ENCODE measurements at places on chromosomes 13 and 19. TPM values are rescaled to one million over a fixed set of nuclear protein-coding genes. Genes with fewer than 3 reads are reported as not detected.

Gene TBXA2R
- not detected for total RNA-seq

Gene IQCN
- 26.0 TPM for total RNA-seq

Gene SLC25A30
- total RNA-seq: 5.5 TPM

Gene GIPC1
- 68.5 TPM for total RNA-seq

Gene GAPDHS
- not detected for total RNA-seq

DNA sequence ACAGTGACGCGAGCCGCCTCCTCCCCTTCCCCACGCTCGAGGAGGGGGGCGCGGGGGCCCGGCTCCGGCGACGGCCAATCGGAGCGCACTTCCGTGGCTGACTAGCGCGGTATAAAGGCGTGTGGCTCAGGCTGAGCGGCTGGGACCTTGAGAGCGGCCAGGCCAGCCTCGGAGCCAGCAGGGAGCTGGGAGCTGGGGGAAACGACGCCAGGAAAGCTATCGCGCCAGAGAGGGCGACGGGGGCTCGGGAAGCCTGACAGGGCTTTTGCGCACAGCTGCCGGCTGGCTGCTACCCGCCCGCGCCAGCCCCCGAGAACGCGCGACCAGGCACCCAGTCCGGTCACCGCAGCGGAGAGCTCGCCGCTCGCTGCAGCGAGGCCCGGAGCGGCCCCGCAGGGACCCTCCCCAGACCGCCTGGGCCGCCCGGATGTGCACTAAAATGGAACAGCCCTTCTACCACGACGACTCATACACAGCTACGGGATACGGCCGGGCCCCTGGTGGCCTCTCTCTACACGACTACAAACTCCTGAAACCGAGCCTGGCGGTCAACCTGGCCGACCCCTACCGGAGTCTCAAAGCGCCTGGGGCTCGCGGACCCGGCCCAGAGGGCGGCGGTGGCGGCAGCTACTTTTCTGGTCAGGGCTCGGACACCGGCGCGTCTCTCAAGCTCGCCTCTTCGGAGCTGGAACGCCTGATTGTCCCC lies at the start of gene JUNB:
TSS of gene JUNB (plus strand) at position 142 of the 706 bp plus-strand sequence. CDS start at position 428, 286 bp downstream.
- DNase-seq: peak; percentile 97
- peak within 1 kb of the TSS; percentile 82 for H3K4me3 ChIP-seq
- no peaks in the 10 kb centered on the region for H3K36me3 ChIP-seq
- H3K27me3 ChIP-seq: no peaks in the 10 kb centered on the region
- H3K27ac ChIP-seq: peak within 1 kb of the TSS; percentile 97

DNA sequence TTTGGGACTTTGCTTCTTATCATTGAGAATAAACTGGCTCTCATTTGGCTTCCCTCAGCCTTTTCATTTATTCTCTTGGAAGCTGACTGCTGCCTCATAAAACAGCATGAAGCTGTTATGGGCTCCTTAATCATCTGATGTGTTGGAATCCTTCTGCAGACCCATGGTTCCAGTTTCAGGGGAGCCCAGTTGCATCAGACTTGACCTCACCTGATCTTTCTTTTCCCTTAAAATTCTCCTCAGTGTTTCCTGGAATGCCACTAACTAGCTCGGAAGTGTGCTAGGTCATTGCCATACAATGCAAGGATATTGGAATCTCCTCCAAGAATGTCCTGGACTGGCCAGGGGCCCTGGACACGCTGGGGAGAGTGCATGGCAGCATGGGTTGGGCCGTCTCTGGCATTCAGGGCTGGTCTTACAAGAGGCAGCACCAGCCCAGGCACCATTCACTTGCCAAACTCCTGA lies 158.7 kb downstream of the FLT1 start:
- H3K27ac ChIP-seq: no peak overlapping the region
- no peaks in the 10 kb centered on the region for H3K27me3 ChIP-seq
- DNase-seq: no peak
- H3K36me3 ChIP-seq: no peaks in the 10 kb centered on the region
- no peak overlapping the region for H3K4me3 ChIP-seq

DNA sequence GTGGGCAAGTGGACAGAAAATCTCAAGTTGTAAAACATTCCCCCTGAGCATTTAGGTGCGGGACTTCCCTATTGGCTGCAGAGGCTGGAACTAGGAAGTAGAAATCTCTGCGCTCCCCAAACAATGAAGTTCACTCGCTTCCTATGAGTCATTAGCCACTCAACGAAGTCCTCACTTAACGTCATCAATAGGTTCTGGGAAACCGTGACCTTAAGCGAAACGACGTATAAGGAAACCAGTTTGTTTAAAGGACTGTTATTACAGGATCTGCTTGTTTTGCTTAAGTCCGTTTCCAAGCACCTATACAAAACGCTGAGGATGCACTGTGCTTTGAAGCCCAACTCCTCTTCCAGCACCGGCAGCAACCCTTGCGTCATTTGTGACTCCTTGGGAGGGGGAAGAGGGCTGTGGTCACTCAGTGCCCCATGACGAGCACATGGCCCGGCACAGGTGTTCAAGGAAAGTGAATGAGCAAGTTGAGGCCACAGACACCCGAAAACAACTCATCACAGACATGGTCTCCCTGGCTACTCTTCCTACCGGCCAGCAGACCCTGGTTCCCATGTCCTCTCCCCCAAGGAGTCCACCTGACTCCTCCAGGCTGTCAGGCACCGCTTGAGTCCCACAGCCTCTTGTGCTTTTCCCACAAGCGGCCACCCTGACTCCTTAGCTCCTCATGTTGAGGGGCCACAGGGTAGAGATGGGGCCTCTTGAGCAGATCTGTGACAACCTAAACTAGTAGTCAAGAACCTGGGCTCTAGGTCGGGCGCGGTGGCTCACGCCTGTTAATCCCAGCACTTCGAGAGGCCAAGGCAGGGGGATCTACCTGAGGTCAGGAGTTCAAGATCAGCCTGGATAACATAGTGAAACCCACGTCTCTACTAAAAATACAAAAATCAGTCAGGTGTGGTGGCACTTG lies 4.8 kb downstream of the RPS16 start:
- no peak for DNase-seq
- no peak overlapping the region for H3K4me3 ChIP-seq

- H3K27me3 ChIP-seq: no peaks in the 10 kb centered on the region
- H3K36me3 ChIP-seq: no peaks in the 10 kb centered on the region
- no peak for DNase-seq
- H3K4me1 ChIP-seq: no peaks in the 10 kb centered on the region
- H3K27ac ChIP-seq: no peak overlapping the region
Observed at GRCh38 chr13:114194853-114195252, 15.8 kb downstream of the CFAP97D2 start.

DNA sequence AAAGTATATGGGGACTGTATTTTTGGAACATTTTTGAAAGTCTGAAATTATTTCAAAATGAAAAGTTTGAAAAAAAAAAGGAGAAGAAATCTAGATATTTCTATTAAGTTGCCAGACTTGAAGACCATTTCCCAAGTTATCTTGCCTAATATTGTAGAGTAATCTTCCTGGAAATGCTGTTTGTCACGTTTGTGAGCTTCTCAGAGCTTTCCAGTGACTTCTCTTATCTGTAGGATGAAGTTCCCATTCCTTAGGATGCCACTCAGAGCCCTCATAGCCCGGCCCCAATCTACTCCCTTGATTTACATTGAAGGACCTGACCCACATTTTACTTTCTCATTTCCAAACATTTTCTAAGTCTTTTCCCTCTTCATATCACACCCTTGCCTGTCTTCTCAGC lies 23.6 kb downstream of the CEACAM8 start:
- H3K27ac ChIP-seq: no peak overlapping the region
- no peak for DNase-seq
- no peaks in the 10 kb centered on the region for H3K36me3 ChIP-seq

- no peaks in the 10 kb centered on the region for H3K4me1 ChIP-seq
- H3K36me3 ChIP-seq: no peaks in the 10 kb centered on the region
- DNase-seq: no peak
Observed at GRCh38 chr13:59542303-59542702, 621.4 kb downstream of the DIAPH3 start.

- DNase-seq: peak; percentile 59
- H3K4me3 ChIP-seq: no peak overlapping the region
- H3K4me1 ChIP-seq: peaks cover 45% of the 10 kb centered on the region
- no peak overlapping the region for H3K27ac ChIP-seq
- H3K36me3 ChIP-seq: no peaks in the 10 kb centered on the region
Observed at GRCh38 chr19:16262618-16263017, 62.0 kb upstream of the KLF2 start.

DNA sequence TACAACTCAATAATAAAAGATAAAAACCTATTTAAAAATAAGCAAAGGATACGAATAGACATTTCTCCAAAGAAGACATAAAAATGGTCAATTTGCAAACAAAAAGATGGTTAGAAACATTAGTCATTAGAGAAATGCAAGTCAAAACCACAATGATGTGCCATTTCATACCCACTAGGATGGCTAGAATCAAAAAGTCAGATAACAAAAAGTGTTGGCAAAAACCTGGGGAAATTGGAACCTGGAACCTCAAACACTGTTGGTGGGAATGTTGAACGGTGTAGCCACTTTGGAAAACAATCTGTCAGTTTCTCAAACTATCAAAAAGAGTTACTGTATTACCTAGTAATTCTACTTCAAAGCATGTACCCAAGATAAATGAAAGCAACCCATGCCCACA lies 26.5 kb upstream of the ZNF30 start:
- H3K36me3 ChIP-seq: no peaks in the 10 kb centered on the region
- H3K27ac ChIP-seq: no peak overlapping the region
- H3K4me1 ChIP-seq: no peaks in the 10 kb centered on the region
- no peak overlapping the region for H3K4me3 ChIP-seq
- H3K27me3 ChIP-seq: peaks cover 5% of the 10 kb centered on the region

- peaks cover 19% of the 10 kb centered on the region for H3K36me3 ChIP-seq
- H3K27ac ChIP-seq: no peak overlapping the region
- no peaks in the 10 kb centered on the region for H3K27me3 ChIP-seq
- H3K4me3 ChIP-seq: no peak overlapping the region
Observed at GRCh38 chr13:98853771-98854221, 101.3 kb upstream of the SLC15A1 start.

- H3K27me3 ChIP-seq: no peaks in the 10 kb centered on the region
- H3K4me3 ChIP-seq: peak overlapping the region; percentile 81
- H3K4me1 ChIP-seq: no peaks in the 10 kb centered on the region
- DNase-seq: no peak
Observed at GRCh38 chr19:39389631-39390414, 1.1 kb downstream of the PAF1 start.

GRCh38 chr13:62357887-62358645 lies 942.4 kb upstream of the PCDH20 start:
- H3K27me3 ChIP-seq: no peaks in the 10 kb centered on the region
- H3K27ac ChIP-seq: no peak overlapping the region
- H3K4me1 ChIP-seq: no peaks in the 10 kb centered on the region

DNA sequence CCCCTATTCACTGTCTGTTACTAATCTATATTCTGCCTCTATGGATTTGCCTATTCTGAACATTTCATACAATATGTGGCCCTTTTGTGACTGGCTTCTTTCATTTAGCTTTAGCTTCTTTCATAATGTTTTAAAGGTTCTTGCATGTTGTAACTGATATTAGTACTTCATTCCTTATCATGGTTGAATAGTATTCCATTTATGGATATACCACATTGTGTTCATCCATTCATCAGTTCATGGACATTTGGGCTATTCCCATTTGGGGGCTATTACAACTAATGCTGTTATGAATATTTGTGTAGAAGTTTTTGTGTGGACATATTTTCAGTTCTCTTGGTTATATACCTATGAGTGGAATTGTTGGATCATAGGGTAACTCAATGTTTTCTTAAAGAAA lies 44.4 kb upstream of the TDRD3 start:
- no peak overlapping the region for H3K27ac ChIP-seq
- no peaks in the 10 kb centered on the region for H3K27me3 ChIP-seq
- H3K4me1 ChIP-seq: no peaks in the 10 kb centered on the region
- H3K4me3 ChIP-seq: no peak overlapping the region
- DNase-seq: no peak

GRCh38 chr13:100209857-100210825 lies 121.2 kb downstream of the PCCA start:
- no peak overlapping the region for H3K4me3 ChIP-seq
- no peak overlapping the region for H3K27ac ChIP-seq
- H3K27me3 ChIP-seq: no peaks in the 10 kb centered on the region
- DNase-seq: no peak
- no peaks in the 10 kb centered on the region for H3K4me1 ChIP-seq

GRCh38 chr19:5356428-5356827 lies 15.8 kb upstream of the PTPRS start:
- H3K4me3 ChIP-seq: no peak overlapping the region
- H3K27ac ChIP-seq: no peak overlapping the region
- H3K4me1 ChIP-seq: no peaks in the 10 kb centered on the region
- H3K36me3 ChIP-seq: no peaks in the 10 kb centered on the region

DNA sequence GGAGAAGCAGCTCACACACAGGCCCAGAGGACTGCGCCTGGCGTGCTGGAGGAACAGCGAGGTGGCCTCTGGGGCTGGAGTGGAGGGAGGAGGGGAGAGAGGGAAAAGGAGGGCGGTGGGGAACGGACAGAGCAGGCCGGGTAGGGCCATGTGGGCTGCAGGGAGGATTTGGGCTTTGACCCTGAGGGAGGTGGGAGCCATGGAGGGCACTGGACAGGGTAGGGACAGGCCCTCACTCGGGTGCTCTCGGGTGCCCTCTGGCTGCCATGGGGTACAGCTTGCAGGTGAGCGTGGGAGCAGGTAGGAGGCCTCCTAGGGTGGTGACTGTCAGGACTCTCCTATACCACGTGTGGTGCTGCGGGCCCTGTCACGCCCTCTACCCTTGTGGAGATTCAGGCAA lies 22.8 kb downstream of the PLIN4 start:
- H3K36me3 ChIP-seq: no peaks in the 10 kb centered on the region
- H3K4me1 ChIP-seq: no peaks in the 10 kb centered on the region
- no peak overlapping the region for H3K4me3 ChIP-seq
- no peak overlapping the region for H3K27ac ChIP-seq

DNA sequence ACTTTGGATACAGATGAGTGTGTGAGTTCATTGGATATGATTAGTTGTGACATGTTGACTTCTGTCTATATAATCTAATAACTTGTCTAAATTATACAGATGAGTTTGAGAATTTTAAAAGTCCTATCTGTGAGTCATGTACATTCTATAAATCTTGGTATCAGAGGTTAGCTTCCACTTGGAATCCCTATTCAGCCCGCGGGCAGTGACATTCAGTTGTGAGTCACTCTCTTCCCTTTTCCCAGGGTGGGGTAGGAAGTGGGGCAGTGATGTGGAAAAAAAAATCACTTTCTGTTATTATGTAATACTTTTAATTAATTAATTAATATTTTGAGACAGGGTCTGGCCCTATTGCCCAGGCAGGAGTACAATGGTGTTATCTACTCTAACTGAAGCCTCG lies 33.0 kb upstream of the ZNF808 start:
- H3K4me1 ChIP-seq: no peaks in the 10 kb centered on the region
- H3K4me3 ChIP-seq: no peak overlapping the region
- H3K27ac ChIP-seq: no peak overlapping the region
- DNase-seq: no peak
- no peaks in the 10 kb centered on the region for H3K27me3 ChIP-seq

GRCh38 chr13:111792956-111793355 lies 274.0 kb upstream of the SOX1 start:
- DNase-seq: no peak
- H3K36me3 ChIP-seq: no peaks in the 10 kb centered on the region
- no peak overlapping the region for H3K27ac ChIP-seq
- no peaks in the 10 kb centered on the region for H3K27me3 ChIP-seq
- H3K4me3 ChIP-seq: no peak overlapping the region

Measured in Peyer's patch (tissue), 4 donors.